CD8-positive, alpha-beta T cell (primary cell): ENCODE measurements at places on chromosomes 12 and 14. TPM values are rescaled to one million over a fixed set of nuclear protein-coding genes. Genes with fewer than 3 reads are reported as not detected.

Gene IKZF4
- total RNA-seq: 2.2 TPM

Gene KRT73
- 8.1 TPM for total RNA-seq

Gene FAR2
- total RNA-seq: 0.24 TPM

Gene RNU7-1
- total RNA-seq: not detected

Gene DHRS4L2
- total RNA-seq: 7.6 TPM

Gene OR4K1
- not detected for total RNA-seq

Gene SLC35F4
- not detected for total RNA-seq

Gene TOMM20L
- total RNA-seq: 0.92 TPM

Gene TMEM52B
- not detected for total RNA-seq

Gene FOXN4
- not detected for total RNA-seq

Gene SLCO1C1
- not detected for total RNA-seq

Gene ALDH2
- total RNA-seq: 0.36 TPM

Gene KRT6C
- not detected for total RNA-seq

Gene CPNE6
- total RNA-seq: not detected

Gene A2ML1
- total RNA-seq: not detected

Gene CCDC197
- total RNA-seq: not detected

Gene JAG2
- total RNA-seq: 0.72 TPM
